ENCODE measurements at places on chromosomes 16 and 17.

DNA sequence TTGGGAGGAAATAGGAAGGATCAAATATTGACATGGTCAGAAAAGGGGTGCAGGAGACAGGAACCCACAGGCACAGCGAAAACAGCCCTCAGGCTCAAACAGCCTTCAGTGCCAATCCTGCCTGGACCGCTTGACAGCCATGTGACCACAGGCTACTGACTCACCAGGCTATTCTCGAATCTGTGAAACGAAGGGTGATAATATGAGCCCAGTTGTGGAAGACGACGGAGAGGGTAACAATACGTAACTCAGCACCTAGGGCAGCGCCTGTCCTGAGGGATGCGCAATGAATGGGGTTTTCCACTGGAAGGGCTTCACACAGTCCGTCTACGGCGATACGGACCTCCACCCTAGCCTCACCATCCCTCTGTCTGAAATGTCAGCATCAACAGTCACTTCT lies 117.3 kb upstream of the RCVRN start:
- no peak for DNase-seq

- DNase-seq = no peak
Observed at GRCh38 chr17:78967782-78968362, 11.9 kb downstream of the LGALS3BP start.

DNA sequence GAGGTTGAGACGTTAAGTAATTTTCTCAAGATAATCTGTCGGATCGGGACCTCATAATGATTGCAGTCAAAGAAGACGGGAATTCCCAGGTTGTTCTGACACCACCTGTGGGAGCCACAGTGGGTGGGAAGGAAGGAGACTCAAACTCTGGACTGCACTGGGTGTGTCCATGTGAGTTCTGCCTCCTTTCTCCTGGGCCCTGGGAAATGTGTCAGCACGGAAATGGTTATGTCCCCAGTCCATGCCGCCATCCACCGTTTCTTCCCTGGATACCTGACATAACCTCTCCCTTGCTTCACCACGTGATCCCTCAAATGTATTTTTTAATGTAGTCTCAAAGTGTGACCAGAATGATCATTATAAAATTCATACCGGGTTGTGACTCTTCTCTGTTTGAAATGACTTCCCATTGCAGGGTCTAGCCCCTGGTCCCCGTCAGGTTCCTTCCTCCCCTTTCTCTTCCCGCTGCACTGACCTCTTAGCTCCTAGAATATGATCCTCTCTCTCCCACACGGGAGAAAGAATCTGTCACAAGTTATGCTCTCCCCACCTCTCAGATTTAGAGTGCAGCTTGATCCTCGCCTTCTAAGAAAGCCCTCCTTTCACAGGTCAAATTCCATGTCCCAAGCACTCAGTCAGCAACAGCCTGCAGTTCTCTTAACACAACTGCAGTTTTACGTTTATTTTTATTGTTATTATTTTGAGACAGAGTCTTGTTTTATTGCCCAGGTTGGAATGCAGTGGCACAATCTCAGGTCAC lies 820.0 kb upstream of the EEF2KMT start:
- DNase-seq = no peak

- no peak for DNase-seq
Observed at GRCh38 chr17:65811043-65811442, 249.6 kb upstream of the AXIN2 start.

DNA sequence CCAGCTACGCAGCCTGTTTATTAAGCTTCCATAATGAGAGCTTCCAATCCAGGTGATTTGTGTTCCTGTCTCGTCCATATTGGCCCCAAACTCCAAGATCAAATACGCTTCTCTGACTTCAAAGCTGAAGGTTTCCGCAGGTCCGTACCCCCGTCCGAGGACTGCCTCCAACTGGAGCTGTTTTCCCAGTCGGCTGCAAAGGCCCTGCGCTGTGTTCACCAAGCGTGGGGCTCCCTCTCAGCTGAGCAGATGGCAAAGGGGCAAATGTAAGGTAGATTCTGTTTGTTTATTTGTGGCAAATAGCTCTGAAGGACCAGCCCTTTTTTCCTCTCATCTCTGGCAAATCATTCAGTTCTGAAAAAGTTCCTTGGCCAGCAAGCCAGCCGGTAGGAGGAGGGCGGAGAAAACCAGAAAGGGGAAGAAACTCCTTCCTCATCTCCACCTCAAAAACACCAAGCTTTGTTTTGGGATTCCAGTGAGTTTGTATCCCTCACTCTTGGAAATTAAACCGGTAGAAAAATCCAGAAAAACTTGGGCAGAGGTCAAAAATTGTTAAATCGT lies 35.2 kb downstream of the NXN start:
- DNase-seq = no peak

GRCh38 chr17:79036596-79036995 lies 12.6 kb downstream of the C1QTNF1 start:
- DNase-seq = peak; percentile 81

- no peak for DNase-seq
Observed at GRCh38 chr17:61130330-61130729, 269.3 kb upstream of the TBX2 start.

GRCh38 chr17:68390888-68391545 lies 66.3 kb downstream of the WIPI1 start:
- DNase-seq = no peak

- no peak for DNase-seq
Observed at GRCh38 chr17:19614900-19615299, 33.7 kb upstream of the ALDH3A2 start.

- DNase-seq = no peak
Observed at GRCh38 chr16:88597856-88598491, 27.8 kb downstream of the ZC3H18 start.

GRCh38 chr17:74712301-74712700 lies 422 bp downstream of the CD300LF start:
- no peak for DNase-seq

DNA sequence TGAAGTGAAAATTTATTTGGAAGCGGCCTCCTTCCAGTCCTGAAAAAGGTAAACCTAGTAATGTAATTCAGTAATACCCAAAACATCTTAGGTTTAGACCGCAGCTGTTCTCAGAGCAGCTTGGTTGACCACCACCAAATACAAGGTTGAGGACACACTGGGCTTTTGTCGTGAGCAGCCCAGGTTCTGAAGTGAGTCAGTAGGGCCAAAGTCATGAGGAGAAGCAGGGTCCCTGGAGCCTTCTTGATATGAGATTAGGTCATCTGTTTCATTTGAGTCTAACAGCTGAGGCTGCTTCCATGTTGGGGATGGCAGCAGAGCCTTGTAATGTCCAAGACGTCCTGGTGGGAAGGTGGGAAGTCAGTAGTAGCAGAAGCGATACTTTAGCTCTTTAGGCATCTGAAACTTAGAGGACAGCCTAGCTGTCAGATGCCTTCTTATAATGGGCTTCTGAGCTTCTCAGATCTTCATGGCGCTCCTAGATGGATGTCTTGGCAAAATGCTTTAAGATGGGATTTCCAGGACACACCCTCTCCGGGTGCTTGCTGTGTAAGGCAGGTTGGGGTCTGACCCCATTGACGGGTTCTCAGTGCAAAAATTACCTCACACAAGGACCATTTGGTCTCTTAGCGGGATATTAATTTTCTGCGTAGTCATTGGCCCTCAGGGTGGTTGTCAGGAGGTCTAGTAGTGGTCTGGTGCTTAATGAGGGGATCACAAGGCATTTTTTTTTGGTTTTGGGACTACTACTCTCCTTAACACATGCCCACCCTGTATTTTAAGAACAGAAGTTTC lies 2.4 kb downstream of the ALKBH5 start:
- no peak for DNase-seq

GRCh38 chr17:74432424-74432690 lies 469 bp downstream of the GPRC5C start:
- no peak for DNase-seq

DNA sequence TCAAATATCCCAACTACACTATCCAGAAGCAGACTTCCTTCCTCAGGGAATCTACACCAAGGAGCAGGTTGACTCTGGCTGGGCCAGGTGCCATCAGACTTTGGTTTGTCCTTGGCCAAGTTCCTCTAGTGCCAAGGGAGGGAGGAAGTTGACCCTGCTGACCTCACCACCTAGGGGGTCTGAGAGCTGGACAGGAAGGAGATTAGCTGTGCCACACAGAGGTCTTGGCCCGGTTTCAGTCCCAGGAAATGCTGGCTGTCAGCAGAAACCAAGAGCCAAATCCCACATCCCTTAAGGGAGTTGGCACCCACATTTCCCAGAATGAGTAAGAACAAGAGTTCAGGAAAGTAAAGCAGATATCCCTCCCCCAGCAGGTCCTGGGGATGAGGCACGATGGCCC lies 178.2 kb downstream of the SALL1 start:
- DNase-seq = no peak

GRCh38 chr17:44928950-44929720 lies 13.8 kb upstream of the GFAP start:
- DNase-seq = no peak

GRCh38 chr17:65393514-65393913 lies 167.9 kb downstream of the AXIN2 start:
- DNase-seq = no peak
